ENCODE measurements at places on chromosomes 12 and 14.
A peak's percentile ranks its signal among the peaks of the same experiment; 100 is the strongest.

- no peak for DNase-seq
Observed at GRCh38 chr12:69091442-69092017, 147.8 kb upstream of the CPSF6 start.

DNA sequence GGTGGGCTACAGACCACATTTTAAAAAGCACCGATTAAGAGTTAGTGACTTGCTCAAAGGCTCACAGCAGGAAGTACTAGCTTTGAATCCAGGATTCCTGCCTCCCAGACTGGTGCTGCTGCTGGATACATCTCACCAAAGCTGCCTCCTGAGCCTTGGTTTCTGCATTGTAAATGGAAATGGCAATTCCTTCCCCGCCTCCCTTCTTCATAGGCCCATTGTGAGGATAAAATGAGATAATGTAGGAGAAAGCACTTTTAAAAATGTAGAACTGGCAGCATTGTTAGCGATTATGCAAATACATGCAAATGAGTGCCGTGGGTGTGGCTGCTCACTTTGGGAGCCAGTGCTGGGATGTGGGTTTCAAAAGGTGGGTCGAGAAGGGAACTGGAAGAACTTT lies 15.4 kb downstream of the PDE1B start:
- no peak for DNase-seq

- DNase-seq = no peak
Observed at GRCh38 chr12:124597041-124597440, 29.6 kb upstream of the NCOR2 start.

- no peak for DNase-seq
Observed at GRCh38 chr14:83850092-83850491, 1679.9 kb upstream of the FLRT2 start.

DNA sequence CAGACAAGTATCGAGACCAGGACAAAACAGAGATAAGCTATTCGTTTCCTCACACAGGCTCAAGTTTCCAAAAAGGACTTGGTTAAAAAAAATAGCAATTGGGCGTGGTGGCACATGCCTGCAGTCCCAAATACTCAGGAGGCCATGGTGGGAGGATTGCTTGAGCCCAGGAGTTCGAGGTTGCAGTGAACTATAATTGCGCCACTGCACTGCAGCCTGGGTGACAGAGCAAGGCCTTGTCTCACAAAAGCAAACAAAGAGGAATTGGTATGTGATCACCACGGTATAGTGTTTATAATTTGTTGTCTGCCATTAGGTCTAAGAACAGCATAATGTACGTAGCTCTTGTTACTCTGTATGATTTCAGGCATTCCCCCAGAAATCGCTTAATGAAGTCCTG lies 175.3 kb downstream of the DERA start:
- no peak for DNase-seq

DNA sequence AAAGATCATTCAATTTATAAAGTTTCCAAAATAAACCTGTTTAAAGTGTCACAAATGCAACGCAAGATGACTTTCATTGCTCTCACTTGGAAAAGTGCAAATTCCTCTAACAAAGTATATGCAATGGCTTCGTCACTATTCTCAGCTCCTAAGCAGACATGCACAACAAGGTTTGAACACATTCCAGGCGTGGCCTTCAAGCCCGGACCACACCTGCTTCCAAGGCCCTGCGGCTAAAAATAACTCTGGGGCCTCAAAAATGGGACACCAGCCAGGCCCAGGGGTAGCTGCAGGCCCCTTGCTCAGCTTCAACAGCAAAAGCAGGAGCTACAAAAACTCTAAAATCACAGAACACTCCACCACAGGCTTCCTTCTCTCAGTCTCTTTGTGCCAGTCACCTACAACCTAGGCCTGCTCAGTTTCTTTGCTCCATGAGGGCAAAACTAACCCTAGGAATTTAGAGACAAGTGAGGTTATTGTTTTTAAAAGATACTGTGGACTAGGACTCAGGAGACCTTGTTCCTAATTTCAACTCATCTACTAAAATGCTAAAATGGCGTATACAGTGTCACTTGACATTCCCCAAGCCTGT lies 29.3 kb downstream of the DUSP16 start:
- DNase-seq = no peak

GRCh38 chr12:12553208-12553785 lies 9.4 kb downstream of the DUSP16 start:
- no peak for DNase-seq

DNA sequence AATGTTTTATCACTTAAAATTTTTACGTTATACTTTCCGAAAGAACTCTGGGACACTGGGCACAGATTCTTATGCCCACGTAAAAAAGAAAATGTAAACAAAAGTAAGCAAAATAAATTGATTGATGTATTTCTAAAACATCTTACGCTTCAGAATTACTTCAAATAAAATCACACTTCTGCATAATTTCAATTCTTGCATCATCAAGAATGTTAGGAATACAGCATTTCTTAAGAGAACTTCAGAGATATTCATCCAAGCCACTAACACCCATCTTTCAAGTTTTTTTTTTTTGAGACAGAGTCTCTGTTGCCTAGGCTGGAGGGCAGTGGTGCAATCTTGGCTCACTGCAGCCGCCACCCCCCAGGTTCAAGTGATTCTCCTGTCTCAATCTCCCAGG lies 180.6 kb downstream of the MED13L start:
- DNase-seq = no peak

- DNase-seq = no peak
Observed at GRCh38 chr14:44741431-44741830, 220.3 kb downstream of the KLHL28 start.

DNA sequence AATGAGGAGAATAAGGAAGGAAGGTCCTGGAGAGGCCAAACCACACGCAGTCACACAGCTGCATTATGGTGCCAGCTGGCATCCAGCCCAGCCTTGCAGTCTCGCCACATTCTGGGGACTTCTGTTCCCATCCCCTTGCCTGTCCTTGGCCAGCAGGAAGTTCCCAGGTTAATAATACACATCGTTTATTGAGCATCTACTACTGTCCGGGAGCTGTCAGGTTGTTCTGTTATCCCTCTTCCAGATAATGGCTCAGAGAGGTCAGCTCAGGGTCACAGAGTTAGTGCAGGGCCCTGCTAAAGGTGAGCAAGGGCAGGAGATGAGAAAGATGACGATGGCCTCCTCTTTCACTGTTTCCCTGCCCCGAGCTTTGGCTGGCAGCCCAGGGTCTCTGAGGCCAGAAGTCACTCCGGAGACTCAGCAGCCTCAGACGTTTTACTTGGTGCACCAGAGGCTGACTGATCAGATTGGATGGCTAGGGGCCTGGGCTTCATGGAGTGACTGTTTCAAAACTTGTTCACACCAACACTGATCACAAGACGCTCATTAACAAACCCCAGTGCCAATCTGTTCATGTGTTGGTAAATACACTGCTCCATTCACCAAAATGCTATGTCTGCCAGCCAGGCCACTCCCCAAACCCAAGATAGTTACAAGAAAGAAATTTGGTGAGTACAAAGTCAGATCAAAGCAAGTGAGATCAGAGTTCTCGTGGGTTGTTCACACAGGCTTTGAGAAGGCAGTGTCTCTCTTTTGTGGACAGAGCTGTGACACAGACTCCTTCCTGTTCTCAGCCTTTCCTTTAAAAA lies 79.2 kb downstream of the B4GALNT3 start:
- no peak for DNase-seq

DNA sequence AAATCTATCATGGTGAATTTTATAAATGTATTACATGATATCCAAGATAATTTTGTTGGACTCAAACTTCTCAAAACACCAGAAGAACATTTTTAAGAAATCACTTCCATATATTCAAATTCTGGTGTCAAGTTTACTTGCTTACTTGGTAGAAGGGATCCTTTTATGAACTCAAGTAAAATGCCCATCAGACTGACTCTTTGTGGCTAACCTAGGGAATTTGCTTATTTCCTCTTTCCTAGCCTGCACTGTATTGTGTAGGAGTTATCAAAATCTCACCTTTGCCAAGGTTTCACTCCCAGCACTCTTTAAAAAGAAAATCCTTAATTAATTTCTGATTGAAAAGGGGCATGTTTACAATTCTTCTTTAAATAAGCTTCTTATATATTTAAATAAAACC lies 196.5 kb downstream of the DUSP6 start:
- no peak for DNase-seq

- no peak for DNase-seq
Observed at GRCh38 chr14:61409782-61410181, 88.4 kb downstream of the PRKCH start.

GRCh38 chr12:3912863-3913262 lies 39.7 kb upstream of the PARP11 start:
- DNase-seq = no peak

GRCh38 chr14:61884711-61885110 lies 122.5 kb downstream of the SNAPC1 start:
- DNase-seq = no peak

- DNase-seq = no peak
Observed at GRCh38 chr12:92702754-92703679, at the start of gene PLEKHG7. PLEKHG7 (plus strand) TSS chr12:92702989; CDS start chr12:92706632, 3,643 bp downstream.

DNA sequence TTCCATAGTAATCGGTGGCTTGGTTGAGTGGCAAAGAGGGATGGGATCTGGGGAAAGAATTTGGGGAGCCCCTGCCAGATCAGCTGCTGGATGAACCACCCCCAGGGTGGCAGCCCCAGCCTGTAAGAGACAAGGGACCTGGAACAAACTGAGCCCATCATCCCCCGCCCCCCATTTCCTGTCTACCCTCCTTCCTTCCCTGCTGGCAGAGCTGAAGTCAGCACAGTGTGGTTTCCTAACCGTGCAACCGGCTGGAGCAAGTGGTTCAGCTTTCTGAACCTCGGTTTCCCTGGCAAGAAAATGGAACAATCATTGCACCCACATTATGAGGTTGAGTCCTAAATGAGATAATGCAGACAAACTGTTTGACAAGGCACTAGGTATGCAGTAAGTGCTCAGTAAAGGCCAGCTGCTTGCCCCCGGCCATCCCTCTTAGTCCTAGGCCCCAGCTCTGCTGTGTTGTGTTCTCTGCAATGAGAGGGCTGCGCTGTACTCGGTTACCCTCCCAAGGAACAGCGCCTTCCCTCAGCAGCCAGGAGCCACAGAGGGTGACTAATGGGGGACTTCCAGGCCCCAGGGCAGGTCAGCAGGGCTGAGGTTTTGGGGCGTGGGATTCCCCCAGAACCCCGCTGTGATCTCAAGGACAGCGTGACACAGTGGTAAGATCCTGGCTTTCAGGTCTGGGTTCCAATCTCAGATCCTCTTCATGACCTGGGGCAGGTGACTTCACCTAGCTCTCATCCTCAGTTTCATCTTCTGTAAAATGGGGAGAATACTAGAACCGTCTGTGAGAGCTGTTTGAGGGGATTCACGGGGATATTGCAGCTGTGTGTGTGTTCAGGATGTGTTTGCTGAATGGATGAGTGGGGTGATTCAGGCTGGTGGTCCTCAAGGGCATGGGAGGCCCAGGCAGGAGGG lies 16.5 kb downstream of the SELPLG start:
- DNase-seq = peak; percentile 74

DNA sequence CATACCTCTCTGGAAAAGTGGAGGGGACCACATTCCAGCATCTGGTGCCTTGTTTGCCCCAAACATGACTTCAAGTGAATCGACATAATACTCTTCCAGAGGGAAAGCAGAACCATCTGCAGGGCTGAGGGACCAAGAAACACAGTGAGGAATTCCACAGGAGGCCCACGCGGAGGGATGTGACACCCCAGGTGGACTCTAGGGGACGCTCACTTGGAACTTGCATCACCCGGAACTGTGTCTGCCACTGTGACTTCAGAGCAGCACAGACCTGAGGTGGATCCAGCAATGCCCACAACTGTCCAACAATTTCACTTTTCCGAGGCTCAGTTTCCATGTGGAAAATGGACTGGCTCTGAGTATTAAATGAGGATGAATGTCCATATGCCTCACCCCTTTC lies 14.3 kb upstream of the CLMN start:
- no peak for DNase-seq

- DNase-seq = no peak
Observed at GRCh38 chr14:100533656-100534485, 53.3 kb downstream of the BEGAIN start.

- no peak for DNase-seq
Observed at GRCh38 chr14:104752423-104752734, 568 bp upstream of the SIVA1 start.

GRCh38 chr12:120584343-120585149 lies 3.3 kb upstream of the POP5 start:
- DNase-seq = peak; percentile 48

GRCh38 chr14:103819503-103820307 lies 27.7 kb downstream of the PPP1R13B start:
- DNase-seq = no peak

DNA sequence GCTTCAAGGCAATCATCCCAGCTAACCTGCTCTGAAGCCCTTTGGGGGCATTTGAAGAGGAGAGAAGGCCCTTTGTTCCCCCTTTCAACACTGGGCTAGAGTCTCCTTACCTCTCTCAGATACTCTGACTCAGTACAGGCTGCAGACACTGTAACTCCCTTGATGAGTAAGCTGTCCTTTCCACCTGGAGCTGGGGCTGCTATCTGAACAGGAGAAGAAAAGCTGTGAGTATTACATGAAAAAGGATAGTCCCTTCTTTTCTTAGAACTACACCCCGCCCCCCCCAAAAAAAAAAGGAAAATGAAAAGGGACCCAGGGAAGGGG lies 186.6 kb upstream of the PLEKHG7 start:
- no peak for DNase-seq

- DNase-seq = no peak
Observed at GRCh38 chr12:92340441-92341064, 194.9 kb upstream of the BTG1 start.

DNA sequence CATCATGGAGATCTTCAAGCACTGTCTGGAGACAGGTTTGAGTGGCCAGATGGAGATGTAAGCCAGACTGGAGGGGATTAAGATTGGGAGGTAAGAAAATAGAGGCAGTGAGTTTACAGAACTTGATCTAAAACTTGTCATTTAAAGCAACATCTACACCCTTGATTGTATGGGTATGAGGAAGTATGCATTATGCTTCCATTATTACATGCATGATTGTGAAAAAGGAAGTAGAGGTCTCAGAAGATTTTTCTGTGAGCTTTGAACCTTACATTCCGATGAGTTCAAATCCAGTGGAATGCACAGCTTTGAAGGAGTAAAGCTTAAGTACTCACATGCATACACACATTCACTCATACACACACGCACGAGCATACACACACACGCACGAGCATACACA lies 550.8 kb downstream of the MED13L start:
- no peak for DNase-seq

DNA sequence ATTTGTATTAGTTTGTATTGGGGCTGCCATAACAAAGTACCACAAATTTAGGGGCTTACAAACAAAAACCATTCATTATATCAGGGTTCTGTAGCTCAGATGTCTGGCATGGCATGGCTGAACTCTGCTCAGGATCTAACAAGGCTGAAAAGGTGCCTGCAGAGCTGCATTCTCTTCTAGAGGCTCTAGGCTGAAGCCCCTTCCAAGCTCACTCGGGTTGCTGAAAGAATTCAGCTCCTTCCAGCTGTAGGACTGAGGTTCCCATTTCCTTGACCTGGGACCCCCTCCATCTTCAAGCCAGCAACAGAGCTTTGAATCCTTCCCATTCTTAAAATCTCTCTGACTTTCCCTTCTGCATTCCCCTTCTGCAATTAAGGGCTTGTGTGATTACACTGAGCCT lies 90.7 kb downstream of the NUAK1 start:
- DNase-seq = no peak

- no peak for DNase-seq
Observed at GRCh38 chr14:103115845-103116572, 7.3 kb upstream of the TNFAIP2 start.

Measured in stimulated activated CD4-positive, alpha-beta T cell treated with anti-CD3 and anti-CD28 coated beads, Interleukin-2, amount 100 ng/mL, for 48 hours (primary cell).